IPS DF 19.7 (cell line): ENCODE measurements at places on chromosomes 3 and 15.
A peak's percentile ranks its signal among the peaks of the same experiment; 100 is the strongest.

- no peak for DNase-seq
Observed at GRCh38 chr3:100073049-100073713, 41.1 kb downstream of the FILIP1L start.

- no peak for DNase-seq
Observed at GRCh38 chr15:39685999-39686613, 96.5 kb downstream of the FSIP1 start.

- no peak for DNase-seq
Observed at GRCh38 chr3:4978966-4979427, 240 bp upstream of the BHLHE40 start.

GRCh38 chr3:25349828-25350724, 78.0 kb upstream of the RARB start:
- DNase-seq: no peak

DNA sequence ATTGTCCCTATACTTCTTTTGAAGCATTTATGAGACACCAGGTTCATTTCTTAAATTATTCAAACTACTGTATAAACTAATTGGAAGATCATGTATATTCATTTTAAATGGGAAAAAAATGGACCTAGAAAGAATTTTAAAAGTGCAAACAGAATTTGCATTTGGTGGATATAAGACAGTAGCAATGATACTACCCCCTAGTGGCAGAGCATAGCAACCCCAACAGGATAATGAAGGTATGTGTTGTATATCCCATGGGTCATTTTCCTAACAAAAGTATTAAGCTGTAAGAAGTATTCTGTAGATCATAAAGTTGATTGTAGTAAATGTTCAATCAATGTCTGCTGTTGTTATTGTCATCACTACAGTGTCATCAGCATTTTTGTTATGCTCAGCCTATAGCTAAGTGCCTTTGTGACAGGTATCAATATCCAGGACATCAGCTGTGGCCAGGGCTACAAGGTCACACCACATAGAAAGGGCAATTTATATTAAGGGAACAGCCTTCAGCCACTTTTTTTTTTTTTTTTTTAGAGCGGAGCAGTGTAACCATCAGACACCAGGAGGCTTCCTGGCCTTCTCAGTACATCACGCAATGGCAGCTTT, 175.8 kb downstream of the FOXB1 start:
- DNase-seq: peak; percentile 9

GRCh38 chr3:50297384-50297775, 1.8 kb downstream of the HYAL3 start:
- no peak for DNase-seq
